CD8-positive, alpha-beta memory T cell (primary cell): ENCODE measurements at places on chromosomes 7 and 10. TPM values are rescaled to one million over a fixed set of nuclear protein-coding genes. Genes with fewer than 3 reads are reported as not detected.

DNA sequence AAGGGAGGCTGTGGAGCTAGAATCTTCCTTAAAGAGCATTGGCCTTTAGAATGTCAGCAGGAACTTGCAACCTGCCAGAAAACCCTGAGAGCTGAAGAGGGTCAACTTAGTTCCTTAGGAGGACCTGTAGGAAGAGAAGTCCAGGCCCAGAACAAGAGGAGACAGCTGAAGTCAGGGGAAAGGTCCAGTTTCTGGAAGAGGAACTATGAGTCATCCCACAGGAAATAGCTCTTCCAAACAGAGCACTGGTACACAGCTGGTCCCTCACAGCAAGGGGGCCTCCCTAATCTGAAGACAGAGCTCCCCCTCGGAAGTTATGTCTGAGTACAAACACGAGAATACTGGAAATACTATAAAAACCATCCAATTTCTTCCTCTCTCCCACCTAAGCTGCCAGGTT, 98.9 kb downstream of the HERPUD2 start:
- no peak overlapping the region for H3K4me3 ChIP-seq
- H3K36me3 ChIP-seq = no peaks in the 10 kb centered on the region
- H3K4me1 ChIP-seq = no peaks in the 10 kb centered on the region
- H3K27ac ChIP-seq = no peak overlapping the region
- DNase-seq = no peak

AKR1C4 gene
- total RNA-seq = not detected

GRCh38 chr10:78577712-78578111, 491.1 kb upstream of the ZMIZ1 start:
- no peaks in the 10 kb centered on the region for H3K27me3 ChIP-seq
- H3K36me3 ChIP-seq = no peaks in the 10 kb centered on the region
- no peak overlapping the region for H3K4me3 ChIP-seq
- no peak for DNase-seq

DNA sequence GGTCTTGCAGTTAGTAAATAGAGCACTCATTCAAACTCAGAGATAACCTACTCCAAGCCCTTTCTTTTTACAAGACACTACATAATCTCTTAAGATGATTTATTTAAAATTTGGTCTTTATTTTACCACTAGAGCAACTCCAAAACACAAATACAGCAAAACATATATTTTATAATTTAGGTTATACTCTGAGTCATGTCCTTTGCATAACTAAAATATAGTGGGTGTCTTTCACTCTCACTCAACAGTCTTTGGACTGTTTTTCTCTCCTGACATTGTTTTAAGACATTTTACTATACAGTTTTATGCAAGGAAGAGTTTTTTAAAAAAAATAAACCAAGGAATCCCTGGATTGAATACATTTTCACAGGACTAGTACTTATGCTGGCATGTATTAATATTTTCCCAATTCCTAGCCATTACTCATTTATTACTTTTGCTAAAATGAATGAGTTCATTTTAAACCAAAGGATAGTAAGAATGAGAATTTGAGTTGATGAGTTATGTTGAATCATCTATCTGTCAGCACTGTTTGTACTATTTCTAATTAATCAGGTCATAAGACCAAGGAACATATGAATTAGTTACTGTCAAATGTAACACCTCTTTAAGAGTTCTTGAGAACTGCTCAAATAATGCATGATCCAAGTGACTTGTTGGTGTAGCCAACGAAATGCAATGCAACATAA, 303.1 kb upstream of the FZD1 start:
- DNase-seq = no peak
- H3K4me3 ChIP-seq = no peak overlapping the region
- H3K4me1 ChIP-seq = no peaks in the 10 kb centered on the region

DNA sequence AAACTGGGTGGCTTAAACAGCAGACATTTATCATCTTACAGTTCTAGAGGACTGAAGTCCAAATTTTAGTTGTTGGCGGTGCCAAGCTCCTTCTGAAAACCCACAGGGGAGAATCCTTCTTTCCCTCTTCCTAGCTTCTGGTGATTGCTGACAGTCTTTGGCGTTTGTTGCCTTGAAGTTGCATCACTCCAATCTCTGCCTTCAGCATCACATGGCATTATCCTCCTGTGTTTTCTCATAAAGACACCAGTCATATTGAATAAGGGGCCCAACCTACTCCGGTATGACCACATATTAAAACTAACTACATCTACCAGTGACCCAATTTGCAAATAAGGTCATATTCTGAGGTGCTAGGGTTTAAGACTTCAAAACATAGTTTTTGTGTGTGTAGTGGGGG, 472.1 kb upstream of the IGFBP3 start:
- H3K4me1 ChIP-seq = no peaks in the 10 kb centered on the region
- no peak for DNase-seq
- no peaks in the 10 kb centered on the region for H3K27me3 ChIP-seq
- no peaks in the 10 kb centered on the region for H3K36me3 ChIP-seq
- H3K27ac ChIP-seq = no peak overlapping the region

DNA sequence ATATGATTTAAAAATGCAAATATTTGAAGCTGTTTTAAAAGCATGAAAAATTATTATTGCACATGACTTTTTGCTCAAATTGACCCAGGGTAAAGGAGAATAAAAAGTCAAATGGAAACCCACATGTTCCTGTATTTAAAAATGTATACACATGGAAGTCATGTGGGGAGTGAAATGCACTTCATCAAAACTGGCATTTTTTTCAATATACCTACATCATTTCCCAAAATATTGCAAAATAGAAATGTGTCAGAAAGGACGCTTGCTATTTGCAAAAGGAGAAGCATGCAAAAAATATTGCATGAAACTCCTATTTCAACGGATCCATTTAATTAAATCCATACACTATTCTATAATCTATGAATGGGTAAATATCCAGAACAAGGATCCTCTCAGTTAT, 117.0 kb downstream of the POU6F2 start:
- no peak overlapping the region for H3K4me3 ChIP-seq
- H3K36me3 ChIP-seq = no peaks in the 10 kb centered on the region
- no peak for DNase-seq
- H3K4me1 ChIP-seq = no peaks in the 10 kb centered on the region
- H3K27ac ChIP-seq = no peak overlapping the region

- no peak overlapping the region for H3K27ac ChIP-seq
- no peak for DNase-seq
- no peaks in the 10 kb centered on the region for H3K4me1 ChIP-seq
- H3K36me3 ChIP-seq = no peaks in the 10 kb centered on the region
These were observed 129.4 kb upstream of the SHH start for GRCh38 chr7:155941688-155942087.

DNA sequence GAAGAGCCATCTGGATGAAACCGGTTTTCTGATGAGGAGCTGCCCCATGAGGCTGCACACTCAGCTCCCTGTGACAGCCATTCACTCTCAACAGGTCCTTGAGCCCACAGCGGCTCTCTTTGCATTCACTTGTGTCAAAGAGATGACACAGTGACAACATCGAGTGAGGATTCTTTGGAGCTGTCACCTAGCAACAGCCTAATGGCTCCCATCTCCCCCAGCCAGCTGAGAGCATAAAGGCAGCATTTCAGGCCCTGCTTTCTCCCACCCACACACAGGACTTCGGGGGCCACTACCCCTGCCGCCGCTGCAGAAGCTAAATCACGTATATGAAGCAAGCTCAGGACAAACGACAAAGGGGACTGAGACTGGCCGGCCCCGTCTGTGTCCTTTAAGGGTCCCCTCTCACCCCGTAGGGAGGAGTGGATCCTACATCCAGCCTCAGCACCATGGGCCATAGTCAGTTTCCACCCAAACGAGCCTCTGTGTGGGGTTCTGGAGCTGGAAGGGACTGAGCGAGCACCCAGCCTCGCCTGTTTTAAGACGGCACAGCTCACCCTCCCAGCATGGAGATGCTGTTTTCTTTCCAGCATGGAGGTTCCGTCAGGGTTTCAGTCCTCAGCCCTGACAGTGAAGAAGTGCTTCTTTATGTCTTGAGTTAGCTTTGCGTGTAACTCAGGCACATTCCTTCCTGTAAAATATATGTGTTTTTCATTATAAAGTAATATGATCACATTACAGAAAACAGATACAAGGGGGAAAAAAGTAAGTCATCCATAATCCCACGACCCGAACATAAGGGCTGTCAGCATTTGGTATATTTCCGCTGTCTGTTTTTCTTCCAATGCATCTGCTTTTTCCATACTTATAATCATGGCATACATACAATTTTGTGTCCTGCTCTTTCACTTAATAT, 4.9 kb downstream of the CPA4 start:
- H3K4me1 ChIP-seq = no peaks in the 10 kb centered on the region
- H3K27me3 ChIP-seq = peaks cover 7% of the 10 kb centered on the region
- no peak overlapping the region for H3K4me3 ChIP-seq
- H3K36me3 ChIP-seq = no peaks in the 10 kb centered on the region

DNA sequence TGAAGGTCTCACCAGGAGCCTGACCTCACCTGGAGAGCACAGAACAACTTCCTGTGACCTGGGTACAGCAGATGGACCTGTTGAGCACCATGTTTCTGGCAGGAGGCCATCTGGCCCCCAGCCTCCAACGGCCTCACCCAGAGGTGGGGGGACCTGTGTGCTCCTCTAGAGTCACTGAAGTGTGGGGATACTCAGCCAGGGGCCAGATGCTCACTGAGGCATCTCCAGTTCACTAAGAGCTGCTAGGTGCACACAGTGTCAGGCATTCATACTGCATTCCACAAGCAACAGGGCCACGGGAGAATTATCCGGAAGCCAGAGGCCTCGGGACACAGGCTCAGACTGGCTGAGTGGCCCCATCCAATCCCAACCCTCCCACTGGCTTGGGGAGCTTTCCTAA, 161.4 kb downstream of the TCERG1L start:
- no peaks in the 10 kb centered on the region for H3K27me3 ChIP-seq
- H3K36me3 ChIP-seq = no peaks in the 10 kb centered on the region
- no peak overlapping the region for H3K4me3 ChIP-seq
- H3K4me1 ChIP-seq = no peaks in the 10 kb centered on the region

TMEM176A gene
- not detected for total RNA-seq

GHRHR gene
- total RNA-seq = not detected

DNA sequence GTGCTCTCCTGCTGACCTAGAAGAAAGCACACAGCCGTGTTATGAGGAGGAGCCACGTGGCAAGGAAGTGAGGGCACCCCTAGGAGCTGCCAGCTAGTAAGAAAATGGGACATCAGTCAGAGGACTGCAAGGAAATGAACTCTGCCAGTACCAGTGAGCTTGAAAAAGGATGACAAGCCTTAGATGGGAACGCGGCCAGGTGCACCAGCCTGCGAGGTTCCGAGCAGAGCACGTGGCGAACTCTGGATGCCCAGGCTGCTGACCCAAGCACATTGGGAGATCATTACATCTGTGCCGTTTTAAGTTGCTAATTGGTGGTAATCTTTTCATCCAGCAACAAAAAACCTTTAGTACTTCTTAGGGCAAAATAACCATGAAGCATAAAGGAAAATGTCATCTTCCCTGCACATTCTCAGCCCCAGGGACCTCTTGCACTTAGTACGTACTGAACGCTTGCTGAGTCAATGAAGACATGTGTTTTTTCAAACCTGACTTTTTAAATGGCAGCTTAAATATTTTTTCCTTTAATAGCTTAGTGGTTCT, 69.4 kb downstream of the AMZ1 start:
- peak overlapping the region; percentile 70 for H3K27ac ChIP-seq
- no peak for DNase-seq
- H3K4me3 ChIP-seq = no peak overlapping the region
- H3K36me3 ChIP-seq = no peaks in the 10 kb centered on the region
- no peaks in the 10 kb centered on the region for H3K27me3 ChIP-seq

- peaks cover 5% of the 10 kb centered on the region for H3K4me1 ChIP-seq
- no peaks in the 10 kb centered on the region for H3K27me3 ChIP-seq
- H3K36me3 ChIP-seq = no peaks in the 10 kb centered on the region
- H3K4me3 ChIP-seq = no peak overlapping the region
These were observed 4.4 kb downstream of the SMIM30 start for GRCh38 chr7:113113912-113114311.

GRCh38 chr10:35594115-35595079, 10.7 kb upstream of the GJD4 start:
- H3K27ac ChIP-seq = no peak overlapping the region
- no peak overlapping the region for H3K4me3 ChIP-seq
- no peak for DNase-seq
- no peaks in the 10 kb centered on the region for H3K36me3 ChIP-seq

- no peaks in the 10 kb centered on the region for H3K4me1 ChIP-seq
- no peak for DNase-seq
- no peaks in the 10 kb centered on the region for H3K36me3 ChIP-seq
- no peaks in the 10 kb centered on the region for H3K27me3 ChIP-seq
- no peak overlapping the region for H3K27ac ChIP-seq
These were observed 110.0 kb downstream of the EMX2 start for GRCh38 chr10:117652228-117653169.

DNA sequence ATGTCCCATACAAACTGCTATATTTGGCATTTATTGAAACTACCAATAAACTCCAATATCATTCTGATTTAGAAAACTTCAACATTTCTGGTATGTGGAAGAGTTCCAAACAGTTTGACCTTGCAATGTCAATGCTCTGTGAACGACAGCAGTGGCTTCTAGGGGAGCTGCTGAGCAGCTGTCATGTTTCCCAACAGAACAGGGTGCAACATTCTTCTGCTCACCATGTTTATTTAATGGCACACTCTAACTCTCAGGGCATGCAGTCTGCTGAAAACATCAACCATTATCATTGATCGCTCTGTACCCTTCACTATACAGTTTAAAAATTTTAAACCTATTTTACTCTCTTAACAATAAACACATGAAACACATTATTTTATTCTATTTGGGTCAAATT, 25.9 kb downstream of the LMOD2 start:
- no peaks in the 10 kb centered on the region for H3K27me3 ChIP-seq
- no peak overlapping the region for H3K27ac ChIP-seq
- DNase-seq = no peak
- no peaks in the 10 kb centered on the region for H3K4me1 ChIP-seq
- no peak overlapping the region for H3K4me3 ChIP-seq

EBLN1 gene
- total RNA-seq = not detected

DNA sequence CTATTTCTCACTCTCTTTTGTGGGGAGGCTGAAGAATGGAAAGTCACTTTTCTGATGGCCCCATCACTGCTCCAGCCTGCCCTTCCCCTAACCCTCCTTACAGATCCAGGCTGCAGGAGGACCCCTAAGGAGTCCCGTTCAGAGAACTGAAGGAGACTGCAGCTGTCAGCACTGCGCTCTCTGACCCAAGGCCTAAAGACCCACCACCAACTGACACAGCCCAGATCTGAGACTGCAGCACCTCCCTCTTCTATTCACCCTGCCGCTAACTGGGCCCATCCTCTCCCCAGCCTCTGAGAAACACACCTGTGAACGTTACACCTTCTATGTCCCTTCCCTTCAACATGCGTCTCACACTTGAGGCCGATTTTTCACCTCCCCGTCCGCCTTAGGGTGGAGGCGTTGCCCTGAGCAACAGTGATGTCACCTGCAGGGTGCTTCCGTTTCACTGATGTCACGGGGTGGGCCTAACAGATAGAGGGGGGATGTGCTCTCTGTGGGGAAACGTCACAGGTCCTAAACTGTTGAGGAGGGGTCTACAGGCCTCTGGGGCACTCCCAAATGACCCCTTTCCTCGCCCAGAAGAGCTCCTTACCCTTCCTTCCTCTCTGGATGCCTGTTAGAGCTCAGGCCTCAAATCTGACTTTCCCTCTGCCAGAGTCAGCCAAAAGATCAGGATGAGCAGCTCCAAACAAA, 5.1 kb downstream of the ITPRIP start:
- peaks cover 89% of the 10 kb centered on the region for H3K4me1 ChIP-seq
- peaks cover 7% of the 10 kb centered on the region for H3K36me3 ChIP-seq
- H3K27ac ChIP-seq = peak overlapping the region; percentile 75
- H3K27me3 ChIP-seq = no peaks in the 10 kb centered on the region
- peak overlapping the region; percentile 15 for H3K4me3 ChIP-seq

- H3K4me1 ChIP-seq = peaks cover 6% of the 10 kb centered on the region
- H3K4me3 ChIP-seq = no peak overlapping the region
- no peak overlapping the region for H3K27ac ChIP-seq
- H3K27me3 ChIP-seq = no peaks in the 10 kb centered on the region
- peaks cover 8% of the 10 kb centered on the region for H3K36me3 ChIP-seq
- no peak for DNase-seq
These were observed 37.2 kb downstream of the ZNF33A start for GRCh38 chr10:38047666-38048065.

HTR5A gene
- not detected for total RNA-seq

ZNF485 gene
- 7.6 TPM for total RNA-seq
